Stimulated activated CD8-positive, alpha-beta memory T cell treated with anti-CD3 and anti-CD28 coated beads, Interleukin-15, amount 100 ng/mL, for 24 hours (primary cell): ENCODE measurements at places on chromosomes 12 and 14.

GRCh38 chr14:74973003-74973653 lies 17.7 kb upstream of the PGF start:
- no peak for DNase-seq

- no peak for DNase-seq
These were observed 69.5 kb downstream of the TMEM30B start for GRCh38 chr14:61211476-61212255.

DNA sequence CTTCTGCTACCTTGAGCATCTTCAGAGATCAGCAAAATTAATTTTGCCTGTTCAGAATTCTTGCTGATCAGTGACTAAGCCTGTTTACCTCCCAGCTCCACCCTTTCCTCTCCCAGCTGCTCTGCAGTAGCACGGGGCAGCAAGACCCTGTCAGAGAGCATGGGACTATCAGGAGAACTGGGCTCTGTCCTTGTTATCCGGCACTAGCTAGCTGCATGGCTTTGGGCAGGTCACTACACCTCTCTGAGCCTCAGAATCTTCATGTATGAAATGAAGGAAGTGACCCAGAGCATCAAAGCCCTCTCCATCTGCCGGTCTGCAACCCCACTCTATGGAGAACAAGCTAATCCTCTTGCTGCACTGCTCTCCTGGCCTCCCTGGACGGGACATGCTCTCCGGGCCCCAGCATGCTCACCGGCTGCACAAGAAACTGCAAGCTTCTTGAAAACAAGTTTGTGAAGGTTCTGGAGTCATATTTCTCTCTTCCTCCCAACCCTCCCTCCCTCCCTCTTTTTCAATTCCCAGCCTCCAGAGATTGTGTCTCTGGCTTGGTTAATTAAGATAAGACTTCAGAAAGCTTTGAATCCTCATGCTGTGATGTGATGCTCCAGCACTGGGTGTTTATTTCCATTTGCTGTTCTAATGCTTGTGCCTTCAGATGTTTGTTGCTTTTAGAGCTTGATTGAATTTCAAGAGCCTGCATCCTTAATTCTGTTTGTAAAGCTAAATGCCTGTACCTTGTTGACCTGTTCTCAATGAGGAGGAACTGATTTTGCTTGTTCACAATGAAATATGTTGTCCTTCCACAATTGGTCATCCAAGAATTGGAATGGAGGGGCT lies 101.1 kb downstream of the CRACR2A start:
- no peak for DNase-seq

DNA sequence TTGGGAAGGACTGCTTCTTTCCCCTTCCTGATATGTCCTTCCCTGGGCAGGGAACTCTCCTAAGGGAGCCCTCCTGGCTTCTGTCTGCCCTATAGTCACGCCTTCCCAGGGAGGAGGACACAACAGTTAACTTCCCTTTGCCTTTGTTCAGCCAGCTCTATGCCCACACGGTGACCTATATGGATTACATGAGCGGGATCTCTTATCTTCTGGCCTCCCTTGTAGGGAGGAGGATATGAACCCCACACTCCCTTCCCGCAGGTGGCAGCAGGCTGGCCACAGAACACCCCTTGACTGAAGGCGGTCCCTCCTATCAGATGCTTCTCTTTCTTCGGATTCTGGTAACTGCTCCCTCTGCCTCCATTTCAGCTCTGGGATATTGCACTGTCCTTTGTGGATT lies 135.6 kb upstream of the MAX start:
- DNase-seq, result no peak

GRCh38 chr14:91477388-91477787 lies 32.7 kb downstream of the PPP4R3A start:
- DNase-seq, result no peak

DNA sequence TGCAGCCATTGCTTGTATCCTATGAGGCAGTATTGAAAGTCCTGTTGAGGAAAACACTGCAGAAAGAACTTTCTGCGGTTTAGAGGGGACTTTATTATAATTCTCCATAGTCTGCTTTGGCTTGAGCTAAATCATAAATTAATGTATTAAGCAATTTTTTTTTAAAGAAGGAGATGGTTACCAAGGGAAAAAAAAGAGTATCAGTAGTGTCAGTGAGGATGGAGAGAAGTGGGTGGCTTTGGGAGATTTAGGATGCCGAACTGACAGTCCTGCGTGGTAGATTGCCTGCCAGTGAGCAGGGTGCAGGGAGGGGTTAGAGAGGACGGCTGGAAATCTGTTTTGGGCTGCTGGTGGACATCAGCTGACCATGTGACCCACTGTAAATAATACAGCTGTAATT lies 96.8 kb downstream of the MYRFL start:
- no peak for DNase-seq

DNA sequence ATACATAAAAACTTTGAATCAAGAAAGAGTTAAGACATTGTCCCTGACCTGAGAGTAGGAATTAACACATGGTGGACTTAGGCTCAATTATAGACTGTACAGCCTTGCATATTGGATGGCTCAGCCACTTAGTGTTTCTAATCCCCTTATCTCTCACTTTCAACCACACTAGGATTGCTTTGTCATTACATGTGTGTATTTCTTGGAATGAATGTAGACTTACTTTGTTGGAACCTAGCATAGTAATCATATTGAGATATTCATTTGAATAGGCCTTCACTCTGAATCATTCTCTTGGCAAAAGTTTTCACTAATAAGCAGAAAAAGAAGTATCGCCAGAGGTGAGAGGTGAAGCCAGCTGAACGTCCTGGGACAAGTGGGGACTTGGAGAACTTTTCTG lies 1973.9 kb upstream of the FLRT2 start:
- no peak for DNase-seq

- DNase-seq, result no peak
These were observed 1.6 kb downstream of the GABARAPL1 start for GRCh38 chr12:10214136-10214894.

GRCh38 chr14:98651037-98651436 lies 621.0 kb downstream of the BCL11B start:
- DNase-seq, result no peak

DNA sequence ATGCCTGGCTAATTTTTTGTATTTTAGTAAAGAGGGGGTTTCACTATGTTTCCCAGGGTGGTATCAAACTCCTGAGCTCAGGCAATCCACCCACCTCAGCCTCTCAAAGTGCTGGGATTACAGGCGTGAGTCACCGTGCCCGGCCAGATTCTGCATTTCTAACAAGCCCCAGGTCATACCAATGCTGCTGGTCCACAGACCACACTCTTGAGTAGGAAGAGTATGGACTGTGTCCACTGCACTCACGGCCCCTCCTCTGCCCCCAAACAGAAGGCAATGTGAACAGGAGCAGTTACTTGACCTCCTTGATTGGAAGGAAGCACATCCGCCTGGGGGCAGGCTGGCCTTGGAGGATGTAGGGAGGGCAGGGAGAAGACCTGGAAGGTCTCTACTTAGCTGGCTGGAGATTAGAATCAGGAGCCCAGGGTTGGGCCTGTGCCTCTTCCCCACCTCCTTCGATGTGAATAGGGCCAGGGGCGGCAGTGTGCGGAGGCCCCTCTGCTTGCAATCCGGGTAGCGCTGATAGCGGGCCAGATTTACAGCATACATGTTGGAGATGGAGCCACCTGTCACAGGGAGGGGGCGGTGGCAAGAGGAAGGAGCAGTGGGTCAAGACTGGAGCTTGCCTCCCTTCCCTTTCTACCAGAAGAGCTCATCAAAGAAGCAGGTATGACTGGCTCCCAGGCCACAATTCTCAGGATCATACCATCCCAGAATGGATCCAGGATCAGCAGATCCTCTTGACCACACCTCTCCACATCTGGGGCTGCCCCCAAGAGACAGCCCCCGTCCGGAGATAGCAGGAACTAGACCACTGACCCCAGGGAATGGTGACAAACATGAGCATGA lies 9.4 kb upstream of the ZNF740 start:
- DNase-seq, result no peak

DNA sequence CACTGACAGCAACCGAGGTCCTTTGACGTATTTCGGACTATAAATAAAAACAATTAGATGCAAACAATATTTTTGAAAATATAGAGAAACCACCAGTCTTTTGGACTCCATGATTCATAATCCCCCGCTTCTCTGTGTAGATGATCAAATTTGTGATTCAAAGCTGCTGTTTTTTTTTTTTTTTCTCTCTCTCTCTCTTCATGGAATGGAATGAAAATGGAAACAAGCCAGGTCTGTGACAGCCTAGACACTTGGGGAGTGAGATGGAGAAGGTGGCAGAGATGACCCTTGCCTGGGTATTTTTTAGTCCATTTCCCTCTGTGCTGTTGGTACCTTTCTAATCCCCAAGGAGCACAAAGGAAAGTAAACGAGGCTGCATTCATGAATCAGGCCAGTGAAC lies 248.5 kb downstream of the GLT1D1 start:
- no peak for DNase-seq

DNA sequence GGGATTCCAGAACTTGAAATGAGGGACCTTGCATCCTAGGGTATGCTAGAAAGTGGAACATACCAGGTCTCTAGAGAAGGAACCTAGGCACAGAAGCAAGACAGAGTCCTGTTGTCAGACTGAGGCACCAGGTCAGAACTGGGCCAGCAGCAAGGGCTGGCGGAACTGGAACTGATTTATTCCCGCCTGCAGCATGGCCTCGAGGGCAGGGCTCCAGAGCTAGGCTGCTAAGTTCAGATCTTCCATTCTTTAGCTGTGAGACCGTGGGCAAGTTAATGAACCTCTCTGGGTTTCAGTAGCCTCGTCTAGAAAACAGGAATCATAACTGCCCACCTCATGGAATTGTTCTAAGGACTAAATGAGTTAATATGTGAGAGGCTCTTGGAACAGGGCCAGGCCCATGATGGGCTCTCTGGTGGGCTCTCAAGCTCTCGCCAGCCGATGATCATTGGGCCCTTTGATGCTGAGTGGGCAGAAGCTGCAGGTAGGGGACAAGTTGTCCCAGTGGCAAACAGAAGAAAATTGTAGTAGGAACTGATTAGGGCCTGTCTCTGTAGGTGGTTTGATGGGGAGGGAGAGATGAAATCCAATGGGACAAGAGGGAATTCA lies 199.8 kb downstream of the ZFP36L1 start:
- no peak for DNase-seq

DNA sequence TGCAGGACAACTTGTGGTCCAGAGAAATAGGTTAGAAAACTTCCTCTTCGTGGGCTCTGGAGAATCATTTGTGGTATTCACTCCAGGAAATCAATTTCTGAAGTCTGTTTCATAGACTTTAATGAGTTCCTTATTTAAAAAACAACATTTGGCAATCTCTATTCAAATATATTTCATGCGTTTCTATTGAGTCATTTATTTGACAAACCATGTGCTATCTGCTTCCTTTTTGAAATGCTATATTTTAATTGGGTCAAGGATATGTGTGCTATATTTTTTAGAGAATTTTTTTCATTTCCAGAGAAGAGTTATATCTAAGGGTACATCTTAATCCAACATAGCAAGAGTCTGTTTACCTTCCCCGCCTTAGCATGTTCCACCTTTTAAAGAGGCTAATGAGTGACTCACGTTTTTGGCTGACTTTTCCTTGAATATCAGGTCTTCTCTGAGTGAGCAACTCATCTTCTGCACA lies 252.4 kb upstream of the EGLN3 start:
- DNase-seq, result no peak

GRCh38 chr12:974271-974862 lies 16.7 kb upstream of the ERC1 start:
- DNase-seq, result no peak

DNA sequence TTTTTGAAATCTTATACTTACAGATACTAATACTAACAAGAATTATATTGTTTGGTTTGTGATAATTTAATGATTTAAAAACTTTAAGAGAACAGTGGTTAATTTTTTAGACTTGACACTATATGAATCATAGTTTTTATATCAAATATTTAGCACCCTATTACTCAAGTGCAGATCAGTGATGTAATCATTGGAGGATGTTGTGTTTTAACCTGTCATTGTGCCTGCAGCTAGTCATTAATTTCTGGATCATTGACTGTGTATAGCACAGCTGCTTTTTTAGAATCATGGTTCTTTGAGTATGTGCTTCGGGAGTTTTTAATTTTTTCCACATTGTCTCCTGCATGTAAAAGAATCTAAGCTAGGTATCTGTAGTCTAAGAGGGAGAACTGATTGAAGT lies 17.3 kb downstream of the ARID4A start:
- DNase-seq, result no peak

DNA sequence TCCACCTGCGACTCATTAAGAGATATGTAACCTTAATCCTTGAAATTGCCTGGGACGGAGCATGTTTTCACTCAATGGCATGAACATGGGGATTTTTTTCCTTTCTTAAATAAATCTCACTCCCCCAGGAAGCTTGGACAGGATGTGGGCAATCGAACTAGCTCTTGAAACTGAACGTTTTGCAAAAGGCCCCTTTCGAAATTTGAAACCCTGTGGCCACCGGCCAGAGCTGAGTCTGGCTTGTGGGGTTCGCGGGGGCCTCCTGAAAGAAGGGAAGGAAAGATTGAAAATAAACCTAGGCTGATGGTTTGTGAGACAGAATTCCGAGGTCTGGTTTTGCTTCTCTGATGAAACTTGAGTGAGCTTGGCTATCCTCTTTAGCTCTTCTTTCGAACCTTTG lies 101.4 kb upstream of the RTL1 start:
- DNase-seq, result no peak

GRCh38 chr12:115774148-115774895 lies 503.2 kb downstream of the MED13L start:
- no peak for DNase-seq
